ENCODE measurements at places on chromosomes 16 and 17.
A peak's percentile ranks its signal among the peaks of the same experiment; 100 is the strongest.

DNA sequence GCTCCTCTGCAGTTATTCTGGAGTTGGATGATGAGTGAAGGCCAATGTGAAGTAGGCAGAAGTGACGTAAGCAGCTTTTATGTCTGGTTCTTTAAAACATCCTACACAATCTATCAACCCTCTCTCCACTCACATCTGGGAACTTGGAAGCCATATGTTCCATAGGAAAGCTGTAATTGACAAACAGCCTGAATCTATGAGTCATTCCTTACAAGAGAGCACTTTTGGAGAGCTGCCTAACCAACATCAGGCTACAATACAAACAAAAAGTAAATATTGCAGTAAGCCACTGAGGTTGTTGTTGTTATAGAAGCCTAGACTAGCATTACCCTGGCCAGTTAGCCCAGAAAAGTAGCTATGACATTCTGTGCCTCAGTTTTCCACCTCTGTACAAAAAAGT, 5.9 kb downstream of the CCL7 start:
- DNase-seq, result peak; percentile 88

GRCh38 chr17:27457731-27458523, 1.7 kb downstream of the KSR1 start:
- DNase-seq, result peak; percentile 75

GRCh38 chr17:491086-492021, 138.7 kb upstream of the RPH3AL start:
- peak; percentile 88 for DNase-seq

GRCh38 chr17:49848019-49848473, at the start of gene TAC4:
Gene TAC4, minus strand, starts transcription at chr17:49848069. Its CDS starts 52 bp downstream, at chr17:49848017.
- no peak for DNase-seq

DNA sequence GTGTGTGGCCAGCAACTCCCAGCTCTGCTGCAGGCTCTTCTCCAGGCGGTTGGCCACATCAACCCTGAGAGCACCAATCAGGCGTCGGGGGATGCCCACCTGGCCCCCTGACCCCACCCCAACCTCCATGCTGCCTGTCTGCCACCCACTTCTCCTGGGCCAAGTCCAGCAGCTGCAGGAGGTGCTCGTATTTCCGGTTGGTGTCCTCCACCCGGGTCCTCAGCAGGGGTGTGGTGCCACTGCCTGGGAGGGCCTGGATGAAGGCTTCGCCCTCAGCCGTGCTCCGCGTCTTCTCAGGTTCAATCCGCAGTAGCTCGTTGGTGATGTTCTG, 44.6 kb downstream of the UBN1 start:
- DNase-seq, result peak; percentile 15

DNA sequence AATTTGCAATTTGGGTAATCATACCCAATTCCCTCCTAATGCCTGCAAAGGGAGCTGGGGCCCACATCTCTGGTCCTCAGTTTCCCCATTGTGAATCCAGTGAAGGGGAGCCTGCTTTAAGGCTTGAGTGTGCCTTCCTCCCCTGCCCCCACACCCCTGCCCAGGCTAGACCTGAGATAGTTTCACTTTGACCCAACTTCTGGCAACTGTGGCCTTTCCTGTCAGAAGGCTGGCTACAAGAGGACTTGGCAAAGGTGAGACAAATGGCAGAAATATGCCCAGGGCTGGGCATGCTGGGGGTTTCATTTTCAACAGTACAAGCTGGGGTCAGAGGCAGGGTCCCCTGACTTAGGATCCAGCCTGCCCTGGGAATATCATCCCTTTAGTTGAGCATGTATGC, 10.0 kb downstream of the SOCS1 start:
- no peak for DNase-seq

DNA sequence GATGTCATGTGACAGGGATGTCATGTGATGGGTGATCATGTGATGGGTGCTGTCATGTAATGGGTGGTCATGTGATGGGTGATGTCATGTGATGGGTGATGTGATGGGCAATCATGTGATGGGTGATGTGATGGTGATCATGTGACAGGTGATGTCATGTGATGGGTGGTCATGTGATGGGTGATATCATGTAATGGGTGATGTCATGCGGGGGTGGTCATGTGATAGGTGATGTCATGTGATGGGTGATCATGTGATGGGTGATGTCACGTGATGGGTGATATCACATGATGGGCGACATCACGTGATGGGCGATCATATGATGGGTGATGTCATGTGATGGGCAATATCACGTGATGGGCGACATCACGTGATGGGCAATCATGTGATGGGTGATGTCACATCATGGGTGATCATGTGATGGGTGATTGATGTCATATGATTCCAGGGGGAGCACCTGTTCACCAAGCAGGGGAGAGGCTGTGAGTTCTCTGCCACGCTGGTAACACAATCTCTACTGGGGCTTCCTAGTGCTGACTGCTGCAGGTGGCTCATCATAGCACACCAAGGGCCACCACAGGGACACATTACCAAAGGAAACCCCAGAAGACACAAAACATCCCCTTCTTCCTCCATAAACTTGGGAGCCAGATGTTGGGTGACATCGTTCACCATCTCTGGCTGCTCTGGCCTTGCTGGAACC, 16.5 kb downstream of the CD300LB start:
- DNase-seq, result no peak

DNA sequence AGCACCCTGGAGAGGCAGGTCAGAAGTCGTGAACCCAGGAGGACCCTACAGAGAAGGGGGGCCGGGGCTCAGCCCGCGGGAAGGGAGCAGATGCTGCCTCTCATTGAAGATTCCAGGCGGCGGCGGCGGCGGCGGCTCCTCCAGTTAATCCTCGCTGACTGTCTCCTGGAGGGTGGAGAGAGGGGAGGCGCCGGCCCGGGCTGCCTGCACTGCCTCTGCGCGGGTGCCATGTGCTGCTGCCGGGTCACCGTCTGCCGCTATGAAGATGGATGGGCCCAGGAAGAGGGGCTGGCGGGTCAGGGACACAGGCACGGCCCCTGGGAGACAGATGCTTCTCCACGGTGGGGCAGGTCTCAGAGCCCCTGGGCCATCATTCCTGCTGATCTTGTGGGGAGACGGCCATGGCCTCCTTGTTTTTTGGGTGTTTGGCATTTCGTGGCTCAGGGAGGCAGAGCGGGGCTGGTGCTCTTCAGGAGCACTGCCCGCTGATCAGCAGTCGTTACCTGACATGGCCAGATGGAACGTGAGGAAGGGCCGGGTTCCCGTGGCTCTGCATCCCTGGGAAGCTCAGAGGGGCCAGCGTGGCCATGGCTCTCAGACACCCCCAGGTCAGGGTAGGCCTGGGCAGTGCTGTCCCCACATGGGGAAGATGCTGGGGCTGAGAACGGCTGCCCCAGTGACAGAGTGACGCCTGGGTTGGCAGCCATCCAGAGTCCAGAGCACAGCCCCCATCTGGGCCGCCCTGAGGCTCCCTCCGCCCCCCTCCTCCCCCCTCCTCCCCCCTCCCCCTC, 36.1 kb downstream of the GINS2 start:
- DNase-seq, result peak; percentile 72

GRCh38 chr17:82180776-82181528, 31.7 kb downstream of the CCDC57 start:
- DNase-seq, result no peak

GRCh38 chr17:43560461-43561427, 14.6 kb upstream of the ETV4 start:
- DNase-seq, result no peak

DNA sequence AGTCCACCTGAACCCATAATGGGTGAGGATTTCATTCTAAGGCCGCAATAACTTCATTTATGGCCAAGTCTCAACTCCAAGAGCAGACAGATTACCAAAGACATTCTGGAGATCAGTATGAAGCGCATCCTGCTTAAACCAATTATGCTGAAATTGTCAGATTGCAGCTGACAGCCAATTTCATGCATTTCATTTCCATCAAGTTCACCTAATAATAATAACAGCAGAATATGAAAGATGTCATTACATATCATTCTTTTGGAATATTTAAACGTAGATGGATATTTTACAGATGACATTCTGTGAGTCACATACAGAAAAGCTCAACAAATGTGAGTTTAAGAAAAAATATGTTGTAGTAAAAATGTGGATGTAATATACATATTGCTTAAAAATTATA, 54.9 kb upstream of the NACA2 start:
- peak; percentile 13 for DNase-seq

DNA sequence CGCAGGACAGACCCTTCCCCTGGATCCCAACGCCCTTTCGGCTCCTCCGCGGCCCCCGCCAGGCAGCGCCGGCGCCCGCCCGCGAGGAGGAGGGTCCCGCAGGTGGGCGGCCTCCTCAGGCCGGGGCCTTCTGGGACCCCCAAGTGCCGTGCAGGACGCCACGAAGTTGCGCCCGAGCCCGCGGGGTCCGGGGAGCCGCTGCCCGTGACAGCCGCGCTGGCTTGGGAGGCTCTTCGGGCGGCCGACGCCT, 504 bp downstream of the ERN1 start:
- DNase-seq, result no peak

- DNase-seq, result no peak
Measured at GRCh38 chr17:39755554-39756379, 18.0 kb downstream of the GRB7 start.

DNA sequence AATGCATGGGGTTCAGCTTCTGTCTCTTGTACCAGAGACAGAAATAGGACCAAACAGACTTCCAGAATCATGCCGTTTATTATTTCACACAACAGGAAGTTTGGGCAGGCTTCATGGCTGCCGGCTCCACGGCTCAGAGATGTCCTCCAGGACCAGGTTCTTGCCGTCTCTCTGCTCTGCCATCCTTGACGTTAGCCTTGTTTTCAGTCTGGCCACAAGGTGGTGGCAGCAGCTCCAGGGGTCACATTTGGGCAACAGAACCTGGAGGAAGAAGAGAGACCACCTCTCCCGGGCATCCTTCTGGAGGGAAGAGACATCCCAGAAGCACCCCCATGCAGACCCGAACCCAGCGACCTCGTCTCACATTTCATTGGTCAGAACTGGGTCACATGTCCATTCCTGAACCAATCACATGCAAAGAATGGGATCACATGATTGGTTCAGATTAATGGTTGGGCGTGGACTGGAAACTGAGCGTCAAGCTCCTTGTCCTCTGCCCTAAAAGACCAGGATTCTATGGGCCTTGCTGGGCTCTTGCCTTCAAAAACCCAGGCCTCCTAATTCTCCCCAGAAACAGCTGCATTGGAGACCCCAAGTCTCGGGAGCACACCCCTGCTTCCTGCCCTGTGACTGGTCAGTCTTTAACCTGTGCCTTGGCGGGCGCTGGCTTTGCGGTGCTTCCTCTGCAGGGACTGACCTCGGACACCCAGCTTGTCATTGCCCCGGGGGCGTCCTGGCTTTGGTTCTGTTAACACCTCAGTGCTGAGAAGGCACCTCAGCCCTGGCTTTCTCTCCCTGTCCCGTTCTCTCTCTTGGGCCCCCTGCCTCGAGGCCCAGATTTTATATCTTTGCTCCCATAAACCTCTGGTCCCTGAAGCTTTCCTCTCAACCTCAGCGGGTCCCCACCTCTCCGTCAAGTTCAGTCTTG, 63.3 kb downstream of the IRF8 start:
- DNase-seq, result no peak

GRCh38 chr16:49454426-49455180, 81.0 kb downstream of the C16orf78 start:
- DNase-seq, result no peak

DNA sequence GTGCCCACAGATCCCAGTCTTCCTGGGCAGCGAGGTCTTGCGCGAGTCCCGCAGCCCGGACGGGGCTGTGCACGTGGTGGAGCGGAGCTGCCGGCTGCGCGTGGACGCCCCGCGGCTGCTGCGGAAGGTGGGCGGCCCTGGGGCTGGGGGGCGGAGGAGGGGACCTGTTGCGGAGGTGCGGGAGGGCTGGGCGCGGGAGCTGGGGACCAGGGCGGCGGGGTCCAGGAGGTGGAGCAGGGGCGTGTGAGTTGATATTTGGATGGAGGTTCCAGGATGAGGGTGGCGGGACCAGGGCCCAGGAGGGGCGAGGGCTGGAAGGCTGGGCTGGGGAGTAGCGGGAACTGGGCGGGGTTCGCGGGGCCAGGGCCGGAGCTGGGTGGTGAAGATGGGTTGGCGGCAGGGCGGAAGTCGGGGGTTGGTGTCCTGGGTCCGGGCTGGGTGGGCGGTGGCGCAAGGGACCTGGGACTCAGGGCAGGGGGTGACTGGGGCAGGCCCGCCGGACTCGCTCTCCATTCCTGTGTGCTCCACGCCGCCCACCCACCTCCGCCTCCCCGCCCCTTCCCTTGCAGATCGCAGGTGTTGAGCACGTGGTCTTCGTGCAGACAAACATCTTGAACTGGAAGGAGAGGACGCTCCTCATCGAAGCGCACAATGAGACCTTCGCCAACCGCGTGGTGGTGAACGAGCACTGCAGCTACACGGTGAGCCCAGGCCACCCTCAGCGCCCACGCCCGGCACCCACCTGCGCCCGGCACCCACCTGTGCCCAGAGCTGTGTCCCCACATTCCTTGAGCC, 29.6 kb downstream of the SEC14L5 start:
- no peak for DNase-seq

- no peak for DNase-seq
Measured at GRCh38 chr16:7270823-7271222, 61.8 kb upstream of the RBFOX1 start.

DNA sequence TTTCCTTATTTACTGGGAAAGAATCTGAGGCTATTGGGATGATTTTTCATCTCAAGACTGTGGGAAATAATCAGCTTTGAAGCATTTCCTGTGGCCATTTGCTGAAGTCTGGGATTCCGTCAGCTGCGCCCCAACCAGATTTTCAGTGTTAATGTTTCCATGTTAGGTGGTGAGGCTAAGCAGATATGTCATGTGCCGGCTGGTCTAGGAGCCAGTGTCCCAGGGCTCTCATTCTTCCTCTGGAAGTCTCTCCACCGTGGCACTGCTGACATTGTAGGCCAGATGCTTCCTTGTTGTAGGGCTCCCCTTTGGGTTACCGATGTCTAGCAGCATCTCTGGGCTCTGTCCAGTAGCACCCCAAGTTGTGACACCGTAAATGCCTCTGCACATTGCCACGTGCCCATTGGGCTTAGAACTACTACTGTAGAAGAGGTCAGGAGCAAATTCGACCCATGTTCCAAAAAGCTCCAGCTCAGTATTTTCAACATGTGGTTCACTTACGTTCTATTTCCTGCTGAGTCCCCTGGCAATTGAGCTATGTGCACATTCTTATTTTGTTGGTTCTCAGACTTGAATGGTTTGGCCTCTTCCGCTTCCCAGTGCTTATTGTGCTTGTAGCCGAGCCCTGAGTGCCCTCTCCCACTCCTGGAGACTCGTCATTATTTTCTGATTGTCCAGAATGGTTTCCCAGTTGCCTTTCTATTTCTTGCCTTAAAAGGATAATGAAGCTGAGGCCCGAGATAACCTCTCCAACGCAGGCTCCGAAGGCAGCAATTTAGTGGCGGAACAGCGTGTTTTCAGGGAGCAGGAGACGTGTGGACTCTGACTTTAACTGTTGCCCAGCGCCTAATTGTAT, 82.2 kb downstream of the SPECC1 start:
- no peak for DNase-seq

All from EH (cell line).